ENCODE measurements at places on chromosomes 13 and 19. TPM values are rescaled to one million over a fixed set of nuclear protein-coding genes. Genes with fewer than 3 reads are reported as not detected.

GRCh38 chr13:100674572-100674871, at the start of gene TMTC4:
Gene TMTC4 (minus strand): TSS chr13:100674795. CDS start chr13:100670362, 4,433 bp downstream.
- no peak for DNase-seq

DNA sequence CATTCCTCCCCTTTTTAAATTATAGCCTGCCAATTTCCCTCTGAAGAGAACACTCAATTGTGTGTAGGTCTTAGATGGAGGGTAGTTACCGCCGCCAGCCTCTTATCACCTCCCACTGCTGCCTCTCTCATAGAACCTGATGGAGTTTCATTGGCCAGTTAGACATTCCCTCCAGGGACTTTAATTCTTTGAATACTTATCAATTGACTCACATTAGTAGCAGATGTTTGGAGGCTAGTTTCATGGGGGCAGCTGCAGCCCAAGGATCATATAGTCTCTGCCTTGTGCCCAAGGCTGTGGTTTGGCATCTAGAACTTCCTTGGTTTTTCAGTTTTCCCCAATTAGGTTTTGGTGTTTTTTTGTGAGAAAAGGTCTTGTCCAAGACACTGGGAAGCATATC, 318.9 kb upstream of the HTR2A start:
- no peak for DNase-seq

DNA sequence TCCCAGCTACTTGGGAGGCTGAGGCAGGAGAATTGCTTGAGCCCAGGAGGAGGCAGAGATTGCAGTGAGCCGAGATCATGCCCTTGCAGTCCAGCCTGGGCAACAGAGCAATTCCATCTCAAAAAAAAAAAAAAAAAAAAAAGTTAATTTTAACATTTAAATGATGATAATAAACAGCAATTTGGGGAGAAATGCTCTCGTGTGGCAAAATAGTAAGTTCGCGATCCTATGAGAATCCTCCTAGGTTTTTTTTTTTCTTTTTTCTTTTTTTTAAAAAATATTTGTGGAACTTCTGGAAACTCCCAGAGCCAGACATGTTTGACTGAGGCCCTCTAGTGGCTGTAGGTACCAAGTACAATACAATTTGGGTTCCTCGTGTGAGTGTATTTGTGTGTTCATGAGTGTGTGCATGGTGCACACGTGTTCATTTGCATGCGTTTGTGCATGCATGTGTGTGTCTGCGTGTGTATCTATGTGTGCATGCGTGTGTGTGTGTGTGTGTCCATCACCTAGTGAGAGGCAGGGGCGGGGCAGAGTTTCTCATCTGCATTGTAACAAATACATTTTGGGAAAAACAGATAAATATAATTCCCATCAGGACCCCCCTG, 31.2 kb downstream of the TMPRSS9 start:
- no peak for DNase-seq

DNA sequence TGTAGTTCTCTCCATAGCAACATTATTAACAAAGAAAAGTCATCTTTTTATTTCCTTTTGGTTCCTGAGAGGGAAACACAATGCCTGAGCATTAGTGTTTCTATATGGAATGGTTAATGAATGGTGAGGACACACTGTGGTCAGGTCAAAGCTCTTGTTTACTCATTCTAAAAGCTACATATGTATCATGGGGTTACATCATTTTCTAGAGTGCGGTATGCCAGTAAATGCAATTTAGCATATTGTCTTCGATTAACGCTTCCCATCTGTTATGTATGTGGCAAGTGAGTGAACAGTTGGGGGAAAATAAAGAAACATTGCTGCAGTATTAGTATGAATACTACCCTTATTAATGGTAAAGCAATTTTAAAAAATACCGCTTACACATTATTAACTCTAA, 1152.2 kb upstream of the SPRY2 start:
- no peak for DNase-seq

GRCh38 chr19:674282-675151, 1.7 kb upstream of the FSTL3 start:
- no peak for DNase-seq

DNA sequence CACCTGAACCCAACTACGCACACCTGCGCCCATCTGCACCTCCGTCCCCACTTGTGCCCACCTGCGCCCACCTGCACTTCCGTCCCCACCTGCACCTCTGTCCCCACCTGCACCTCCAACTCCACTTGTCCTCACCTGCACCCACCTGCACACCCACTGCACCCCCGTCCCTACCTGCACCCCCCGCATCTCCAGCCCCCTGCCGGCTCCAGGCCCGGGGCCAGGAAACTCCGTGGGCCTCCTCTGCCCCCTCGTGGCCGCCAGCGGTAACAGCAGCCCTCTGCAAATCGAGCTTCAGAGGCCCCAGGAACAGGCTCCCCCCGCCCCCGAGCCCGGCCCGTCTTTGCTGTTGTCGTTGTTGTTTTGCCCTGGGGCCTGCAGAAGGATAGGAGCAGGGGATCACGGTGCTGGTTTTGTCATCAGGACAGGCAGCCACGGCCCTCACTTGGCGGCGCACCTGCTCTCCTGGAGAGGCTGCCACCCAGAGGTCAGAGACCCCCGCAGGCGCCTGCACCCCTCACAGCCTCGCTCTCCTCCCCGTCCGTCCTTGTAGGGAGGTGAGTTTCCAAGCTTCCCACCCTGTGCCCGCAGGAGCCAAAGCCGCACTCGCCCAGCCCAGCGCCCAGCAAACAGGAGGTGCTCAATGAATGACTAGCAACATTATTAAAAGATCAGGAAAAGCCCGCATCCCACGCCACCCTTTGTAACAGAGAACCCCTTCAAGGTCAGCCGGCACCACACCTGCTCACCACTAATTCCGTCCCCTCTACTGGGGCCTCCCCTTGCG, 65.4 kb downstream of the GNG7 start:
- DNase-seq, result peak; percentile 83

GRCh38 chr13:48074006-48074405, 20.9 kb downstream of the MED4 start:
- DNase-seq, result no peak

- no peak for DNase-seq
These were observed 124.2 kb downstream of the CACNA1A start for GRCh38 chr19:13381827-13382632.

- no peak for DNase-seq
These were observed 54.2 kb downstream of the GPR12 start for GRCh38 chr13:26706381-26706780.

DNA sequence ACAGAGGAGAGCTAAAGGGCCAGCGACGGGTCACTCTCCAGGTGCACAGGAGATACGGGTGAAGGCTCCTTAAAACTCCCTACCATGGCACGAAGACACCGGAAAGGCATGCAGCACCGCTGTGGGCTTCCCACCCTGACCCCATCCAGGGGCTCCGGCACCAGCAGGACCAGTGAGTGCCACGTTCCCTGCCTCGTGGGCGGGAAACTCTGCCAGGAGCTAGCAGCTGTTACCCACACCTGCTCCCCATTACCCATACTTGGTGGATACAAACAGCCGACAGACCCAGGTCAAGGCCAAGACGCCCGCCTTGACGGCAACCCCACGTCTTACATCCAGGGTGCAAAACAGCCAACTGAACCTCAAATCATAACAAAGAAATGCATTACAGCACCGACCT, 56.7 kb downstream of the GNG7 start:
- no peak for DNase-seq

DNA sequence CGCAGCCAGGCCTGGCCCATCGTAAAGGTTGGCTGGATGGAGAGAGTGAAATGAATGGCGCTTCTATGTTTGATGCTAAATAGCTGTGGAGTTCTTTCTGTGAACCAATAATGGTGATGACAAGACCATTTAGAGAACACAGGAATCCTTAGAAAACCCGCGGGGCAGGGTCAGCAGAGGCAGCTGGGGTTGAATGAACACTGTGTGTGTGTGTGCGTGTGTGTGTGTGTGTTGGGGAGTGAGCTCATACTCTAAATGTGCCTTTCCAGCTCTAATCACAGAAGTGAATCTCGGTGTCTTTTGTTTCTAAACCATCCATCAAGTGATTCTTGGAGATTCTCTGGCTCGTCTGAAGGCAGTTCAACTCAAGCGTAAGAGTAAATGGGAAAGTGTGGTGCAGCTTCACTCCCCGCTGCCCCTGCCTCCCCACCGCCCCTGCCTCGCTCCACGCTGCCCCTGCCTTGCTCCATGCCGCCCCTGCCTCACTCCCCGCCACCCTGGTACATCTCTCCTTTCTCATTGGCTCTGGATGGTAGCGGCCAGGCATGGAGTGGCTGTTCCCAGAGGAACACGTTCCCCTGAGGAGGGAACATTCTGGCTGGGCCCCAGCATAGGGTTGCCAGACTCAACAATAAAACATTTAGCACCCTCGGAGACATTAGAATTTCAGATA, 21.2 kb downstream of the TMPRSS9 start:
- DNase-seq, result no peak

DNA sequence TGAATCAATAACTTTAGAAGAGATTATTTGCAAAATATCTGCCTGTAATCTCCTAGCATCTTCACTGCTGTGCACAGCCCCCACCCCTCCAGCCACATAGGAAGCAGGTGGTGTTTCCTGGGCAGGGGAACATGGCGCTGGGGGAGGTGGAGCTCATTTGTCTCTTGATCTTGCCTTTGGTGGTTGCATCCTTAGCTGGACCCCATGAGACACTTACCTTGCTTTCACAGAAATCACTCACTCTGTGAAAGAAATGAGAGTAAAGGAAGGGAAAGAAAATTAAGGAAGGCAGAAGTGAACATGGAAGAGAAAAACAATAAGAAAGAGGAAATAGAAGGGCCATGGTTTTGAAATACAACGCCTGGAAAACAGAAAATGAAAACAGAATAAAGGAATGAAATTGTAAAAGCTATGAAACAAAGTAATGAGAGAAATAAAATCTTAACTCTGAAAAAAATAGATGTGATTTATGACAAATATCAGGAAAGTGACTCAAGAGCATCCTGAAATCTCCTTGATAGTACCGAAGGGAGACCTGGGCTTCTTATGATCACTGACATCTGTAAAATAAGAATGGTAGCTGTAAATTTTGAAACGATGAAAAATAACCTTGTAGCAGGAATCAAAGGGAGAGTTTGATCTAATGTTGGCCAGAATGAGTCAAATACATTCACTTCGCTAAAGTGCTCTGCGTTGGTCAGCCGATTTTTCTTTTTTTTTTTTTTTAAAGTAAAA, 17.2 kb upstream of the RNASEH2B start:
- no peak for DNase-seq

DNA sequence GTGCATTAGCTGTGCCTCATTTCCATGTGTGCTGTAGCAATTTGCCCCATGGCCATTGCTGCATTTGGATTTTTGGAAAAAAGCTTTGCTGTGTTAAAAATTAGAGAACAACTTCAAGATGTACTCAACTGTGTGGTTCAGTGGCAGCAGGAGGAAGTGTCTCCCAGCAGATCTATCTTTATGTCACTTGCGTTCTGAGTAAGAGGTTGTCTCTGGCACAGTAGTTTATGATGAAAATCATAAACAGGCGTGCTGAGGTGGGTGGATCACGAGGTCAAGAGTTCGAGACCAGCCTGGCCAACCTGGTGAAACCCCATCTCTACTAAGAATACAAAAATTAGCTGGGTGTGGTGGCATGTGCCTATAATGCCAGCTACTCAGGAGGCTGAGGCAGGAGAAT, 29.0 kb upstream of the RNF17 start:
- no peak for DNase-seq

DNA sequence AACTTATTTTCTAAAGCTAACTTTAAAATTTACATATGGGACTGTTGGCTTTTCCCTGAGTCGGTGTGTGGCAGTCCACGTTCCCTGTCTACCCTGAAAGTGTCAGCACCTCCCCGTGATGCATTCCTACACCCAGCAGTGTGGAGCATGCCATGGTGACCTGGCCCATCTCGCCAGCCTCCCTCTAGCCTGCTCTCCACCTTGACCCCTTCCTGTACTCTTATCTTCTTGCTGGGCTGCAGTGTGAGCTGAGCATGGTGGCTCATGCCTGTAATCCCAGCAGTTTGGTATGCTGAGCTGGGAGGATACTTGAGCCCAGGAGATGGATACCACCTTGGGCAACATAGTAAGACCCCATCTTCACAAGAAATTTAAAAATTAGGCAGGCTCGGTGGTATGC, 25.4 kb downstream of the MICOS13 start:
- DNase-seq, result peak; percentile 5

GRCh38 chr19:14337510-14337909, 43.7 kb upstream of the ADGRE5 start:
- DNase-seq, result peak; percentile 52

DNA sequence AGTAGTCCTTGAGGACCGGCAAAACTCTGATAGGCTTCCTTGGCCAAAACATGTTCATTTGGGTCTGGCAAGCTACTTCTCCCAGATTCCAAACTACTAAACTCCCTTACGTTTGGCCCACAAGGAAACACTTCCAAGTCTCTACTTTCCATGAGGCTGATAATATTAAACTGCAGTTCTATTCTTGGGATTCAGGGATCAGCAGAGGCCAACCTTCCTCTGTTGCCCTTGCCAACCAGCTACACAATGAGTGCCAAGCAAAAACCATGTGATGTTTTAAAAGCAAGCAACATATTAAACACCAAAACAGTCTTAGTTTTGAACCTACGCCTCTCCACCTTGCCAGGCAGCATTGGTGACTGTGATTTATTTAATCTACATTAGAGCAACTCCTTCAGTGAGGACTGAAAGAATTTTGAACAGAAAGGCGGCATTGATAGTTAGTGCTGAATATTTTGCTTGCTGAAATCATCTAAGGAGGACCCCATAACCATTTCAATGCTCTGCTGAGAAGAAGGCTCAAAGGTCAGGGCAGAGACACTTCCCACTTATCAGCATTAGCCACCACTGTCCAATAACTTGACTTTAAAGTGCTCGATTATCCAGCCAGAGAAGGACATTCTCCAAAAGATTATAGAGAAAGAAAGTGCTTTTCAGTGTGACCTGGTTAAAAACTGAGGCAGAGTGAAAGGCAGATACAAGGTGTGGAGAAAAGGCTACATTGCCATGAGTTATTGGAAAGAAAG, 287.1 kb downstream of the TBC1D4 start:
- no peak for DNase-seq

DNA sequence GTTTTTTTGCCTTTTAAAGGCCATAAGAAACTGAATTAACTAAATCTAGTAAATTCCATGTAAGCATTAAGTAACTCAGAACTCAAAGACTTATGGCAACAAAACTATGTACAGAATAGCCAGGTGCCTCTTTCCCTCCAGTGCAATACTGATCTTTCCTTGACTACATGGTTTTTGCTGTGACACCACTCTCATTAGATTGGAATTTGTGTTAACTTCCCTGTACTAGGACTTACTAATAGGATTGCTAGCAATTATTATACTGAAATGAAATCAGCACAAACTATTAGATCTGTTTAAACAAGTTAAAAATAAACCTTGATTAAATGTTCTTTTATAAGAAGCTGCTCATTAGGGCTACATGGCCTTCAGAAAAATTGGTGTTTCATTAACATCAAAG, 96.3 kb downstream of the DACH1 start:
- no peak for DNase-seq

The PRR36 gene
- 2.5 TPM for total RNA-seq

The KLF5 gene
- 46.6 TPM for total RNA-seq

The PNKP gene
- total RNA-seq, result 78.0 TPM

The FAM124A gene
- total RNA-seq, result 4.1 TPM

The CRX gene
- not detected for total RNA-seq

The ZNF491 gene
- total RNA-seq, result 2.3 TPM

The SLC1A6 gene
- total RNA-seq, result not detected

The TPTE2 gene
- not detected for total RNA-seq

The TPP2 gene
- 41.7 TPM for total RNA-seq

The GNA15 gene
- 24.2 TPM for total RNA-seq

The PRR19 gene
- 0.71 TPM for total RNA-seq

The PSG1 gene
- total RNA-seq, result not detected

The SCN1B gene
- total RNA-seq, result 9.8 TPM

The KLK1 gene
- 1.9 TPM for total RNA-seq

The LILRB5 gene
- 16.0 TPM for total RNA-seq

The MPND gene
- 41.2 TPM for total RNA-seq

Measured in lower lobe of right lung (tissue), 2 donors.